Epithelial cell of proximal tubule (primary cell): ENCODE measurements at places on chromosomes 6 and 20.

DNA sequence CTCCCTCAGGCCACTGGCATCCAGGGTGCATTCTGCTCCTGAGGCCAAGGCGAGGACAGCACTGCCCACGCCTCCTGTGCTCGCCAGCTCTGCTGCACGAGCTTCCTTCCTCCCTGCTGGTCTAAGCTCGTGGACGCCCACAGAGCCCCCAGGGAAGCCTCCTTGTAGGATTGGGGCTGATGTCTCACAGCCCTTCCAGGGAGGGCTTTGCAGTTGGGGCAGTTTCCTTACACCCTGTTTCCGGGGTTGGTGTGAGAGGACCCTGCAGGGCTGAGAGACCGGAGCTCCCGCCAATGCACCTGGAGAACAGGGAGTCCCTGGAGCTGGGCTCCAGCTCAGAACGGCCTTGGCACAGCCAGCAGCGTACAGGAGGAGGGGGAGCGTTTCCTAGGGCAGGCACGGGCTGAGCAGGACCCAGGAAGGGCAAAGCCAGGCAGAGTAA lies 172.4 kb upstream of the PDE10A start:
- no peak for DNase-seq

DNA sequence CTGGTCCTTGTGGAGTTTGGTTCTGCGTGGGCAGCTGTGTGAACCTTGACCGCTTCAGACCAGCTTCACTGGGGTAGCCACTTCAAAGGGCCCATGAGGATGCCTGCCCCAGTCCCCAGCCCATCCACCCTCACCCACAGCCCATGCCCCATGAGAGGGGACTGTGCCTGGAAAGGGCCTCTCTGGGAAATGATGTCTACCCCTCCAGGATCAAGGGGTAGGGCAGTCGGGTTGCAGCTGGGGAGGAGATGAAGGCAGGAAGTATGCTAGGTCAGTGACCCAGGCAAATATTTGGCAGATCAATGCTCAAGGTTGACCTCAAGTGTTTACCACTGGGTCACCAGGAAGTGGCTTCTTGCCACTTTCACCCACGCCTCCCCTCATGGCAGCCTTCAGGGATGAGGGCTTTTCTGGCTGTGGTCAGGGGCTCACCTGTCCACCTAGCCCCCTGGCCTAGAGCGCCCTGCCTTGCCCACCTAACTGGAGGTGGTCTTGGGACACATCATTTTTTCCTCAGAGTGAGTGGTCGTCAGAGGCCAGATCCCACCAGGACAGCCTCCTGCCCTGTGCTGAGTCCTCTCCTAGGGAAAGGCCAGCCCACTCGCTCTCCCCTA lies 109.5 kb downstream of the SNX5 start:
- no peak for DNase-seq

GRCh38 chr20:35279040-35279439 lies 1.1 kb upstream of the MMP24OS start:
- DNase-seq, result no peak

- no peak for DNase-seq
These were observed 13.1 kb downstream of the RRAGD start for GRCh38 chr6:89398762-89399525.

GRCh38 chr6:34546551-34547321 lies 9.4 kb downstream of the SPDEF start:
- DNase-seq, result no peak

- no peak for DNase-seq
These were observed 43.3 kb downstream of the SLC13A3 start for GRCh38 chr20:46607849-46608497.

- DNase-seq, result no peak
These were observed 40.3 kb upstream of the GFOD1 start for GRCh38 chr6:13527671-13528056.

- no peak for DNase-seq
These were observed at the start of gene RRAGD for GRCh38 chr6:89412071-89413005. RRAGD (minus strand) TSS chr6:89412273; CDS start chr6:89411993, 280 bp downstream.

GRCh38 chr6:139114746-139115145 lies 20.1 kb upstream of the HECA start:
- no peak for DNase-seq

GRCh38 chr6:167092672-167093339 lies 30.1 kb upstream of the CCR6 start:
- no peak for DNase-seq
